ENCODE measurements at places on chromosomes 4 and X.

DNA sequence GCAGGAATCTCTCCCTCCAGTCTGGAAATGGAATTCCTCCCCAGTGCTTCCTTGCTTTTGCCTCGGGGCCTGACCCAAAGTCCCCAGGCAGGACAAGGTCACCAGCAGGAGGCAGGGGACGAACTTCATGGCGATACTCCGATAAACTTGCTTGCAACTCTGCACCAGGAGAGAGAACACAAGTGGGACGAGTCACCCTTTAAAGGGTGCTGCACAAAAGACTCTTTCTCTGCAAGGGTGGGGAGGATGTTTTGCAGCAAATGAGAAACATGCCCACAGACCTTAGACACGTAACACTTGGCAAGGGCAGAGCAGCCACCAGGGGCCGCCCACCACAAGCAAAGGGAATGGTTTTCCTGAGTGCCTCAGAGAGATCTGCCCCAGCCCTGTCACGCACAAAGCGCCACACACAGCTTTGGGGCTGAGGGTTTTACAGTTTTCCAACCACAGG is at the start of gene FGFBP2:
Gene FGFBP2, minus strand, starts transcription at position 175 of the 451 bp plus-strand sequence. Its CDS starts 46 bp downstream, at position 129.
- peak; percentile 43 for DNase-seq

GRCh38 chrX:13934731-13935130 is 95.0 kb downstream of the GEMIN8 start:
- DNase-seq, result no peak

- DNase-seq, result no peak
Measured at GRCh38 chrX:32137525-32137924, 1065.7 kb upstream of the FTHL17 start.

- no peak for DNase-seq
Measured at GRCh38 chrX:41145920-41146608, 60.8 kb downstream of the USP9X start.

- no peak for DNase-seq
Measured at GRCh38 chr4:139279760-139280620, at the start of gene MGARP. TSS of gene MGARP (minus strand) at chr4:139280225. CDS start at chr4:139280158, 67 bp downstream.

GRCh38 chr4:102502543-102502818 is 1.3 kb downstream of the NFKB1 start:
- no peak for DNase-seq

- DNase-seq, result peak; percentile 84
Measured at GRCh38 chrX:153641627-153642026, 5.4 kb upstream of the DUSP9 start.

DNA sequence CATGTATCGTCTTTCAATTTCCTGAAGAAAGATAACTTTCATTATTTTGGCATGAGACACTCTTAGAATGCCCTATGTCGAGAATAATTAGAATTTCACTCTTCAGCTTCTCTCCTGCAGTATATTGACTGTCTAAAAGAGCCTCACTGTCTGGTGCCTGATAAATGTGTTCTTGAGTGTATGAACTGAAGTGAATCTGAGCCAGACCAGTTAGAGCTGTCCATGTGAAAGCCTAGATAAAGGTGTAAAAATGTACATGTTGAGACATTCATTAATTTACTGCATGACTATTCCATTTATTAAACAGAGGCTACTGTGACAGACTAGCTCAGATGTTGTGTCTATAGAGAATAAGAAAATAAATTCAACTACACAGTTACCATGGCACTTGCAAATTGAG is 283.2 kb downstream of the PCDH18 start:
- no peak for DNase-seq

All from HuH-7 (cell line).